ENCODE measurements at places on chromosomes 5 and 9.

- DNase-seq, result no peak
These were observed 4.1 kb upstream of the ADRA1B start for GRCh38 chr5:159912033-159912800.

GRCh38 chr5:174022384-174023095 lies 23.0 kb upstream of the NSG2 start:
- no peak for DNase-seq

DNA sequence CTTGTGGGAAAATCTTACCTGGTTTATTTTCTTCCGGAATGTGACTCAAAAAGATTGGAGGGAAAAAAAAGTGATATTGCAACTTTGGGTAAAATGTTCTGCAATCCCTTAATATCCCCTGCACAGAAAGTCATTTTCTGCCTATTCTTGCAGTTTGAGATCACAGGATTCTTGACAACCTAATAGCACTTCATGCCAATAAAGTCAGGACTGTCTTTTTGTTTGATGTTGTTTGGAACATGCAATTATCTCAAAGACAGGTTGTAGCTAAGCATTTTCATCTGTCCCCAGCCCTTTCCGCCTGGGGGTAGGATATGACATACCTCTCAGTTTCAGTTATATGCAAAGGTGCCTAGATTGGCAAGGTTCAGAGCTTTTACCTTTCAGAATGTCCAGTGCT lies 63.9 kb downstream of the ALDH1A1 start:
- DNase-seq, result no peak

- no peak for DNase-seq
These were observed 22.2 kb downstream of the NKD2 start for GRCh38 chr5:1030801-1031271.

GRCh38 chr9:111712369-111712768 lies 51.0 kb downstream of the GNG10 start:
- DNase-seq, result no peak

Measured in RWPE1 (cell line).